Stimulated activated CD4-positive, alpha-beta T cell treated with anti-CD3 and anti-CD28 coated beads, Interleukin-15, amount 100 ng/mL, for 1 hour (primary cell): ENCODE measurements at places on chromosomes 5 and 9.

GRCh38 chr9:70405808-70406433 is 8.5 kb downstream of the KLF9 start:
- no peak for DNase-seq

DNA sequence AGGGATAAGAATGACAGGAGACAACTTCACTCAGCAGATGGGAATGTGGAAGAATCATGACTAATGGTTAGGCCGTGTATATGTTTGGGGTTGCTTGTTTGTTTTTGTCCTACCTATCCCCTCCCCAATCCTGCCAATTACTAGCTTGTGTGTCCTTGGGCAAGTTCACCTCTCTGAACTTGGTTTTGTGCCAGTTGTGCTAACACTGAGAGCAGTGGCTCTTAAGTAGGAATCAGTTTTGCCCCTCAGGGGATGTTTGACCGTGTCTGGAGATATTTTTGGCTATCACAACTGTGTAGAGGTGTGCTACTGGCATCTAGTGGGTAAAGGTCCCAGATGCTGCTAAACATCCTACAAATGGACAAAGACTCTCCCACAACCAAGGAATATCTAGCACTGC is 287.0 kb downstream of the DMRT2 start:
- DNase-seq = no peak

GRCh38 chr9:128008171-128008570 is 27.4 kb upstream of the EEIG1 start:
- DNase-seq = no peak

GRCh38 chr5:140253985-140254384 is 48.9 kb downstream of the PFDN1 start:
- no peak for DNase-seq

- DNase-seq = no peak
Measured at GRCh38 chr9:137531099-137531765, 19.0 kb downstream of the PNPLA7 start.

- DNase-seq = no peak
Measured at GRCh38 chr5:179336126-179336870, 9.0 kb downstream of the ADAMTS2 start.

GRCh38 chr5:178467568-178468195 is 122.5 kb downstream of the COL23A1 start:
- DNase-seq = no peak

DNA sequence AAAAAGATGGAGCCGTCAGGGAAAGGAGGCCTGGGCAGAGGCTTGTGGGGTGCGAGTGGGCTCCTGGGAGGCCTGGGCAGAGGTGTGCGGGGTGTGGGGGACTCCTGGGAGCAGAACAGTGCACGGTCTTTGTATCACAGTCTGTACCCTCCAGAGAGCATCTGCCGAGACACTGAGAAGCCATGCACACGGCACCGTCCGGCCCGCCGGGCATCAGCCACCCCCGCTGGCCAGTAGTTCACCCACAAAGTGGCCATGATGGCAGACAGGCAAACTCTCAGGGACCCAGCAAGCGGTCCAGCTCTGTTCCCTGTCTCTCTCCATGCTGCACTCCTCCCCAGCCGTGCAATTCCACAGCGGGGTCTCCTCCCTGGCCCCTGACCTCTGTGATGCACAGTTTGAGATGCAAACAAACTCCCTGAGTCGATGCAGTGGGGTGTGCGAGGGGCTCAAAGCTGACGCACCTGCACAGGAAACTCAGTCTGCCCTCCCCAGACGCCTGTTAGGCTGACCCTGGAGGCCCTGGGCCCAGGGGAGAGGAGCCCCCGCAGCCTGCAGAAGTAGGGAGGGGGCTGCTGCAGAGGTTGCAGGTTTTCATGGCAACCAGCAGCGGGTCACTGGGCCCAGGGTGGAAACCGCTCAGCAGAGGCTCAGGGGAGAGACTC is 9.1 kb upstream of the GPSM1 start:
- no peak for DNase-seq

- DNase-seq = no peak
Measured at GRCh38 chr5:73395256-73395655, 53.3 kb downstream of the FOXD1 start.

DNA sequence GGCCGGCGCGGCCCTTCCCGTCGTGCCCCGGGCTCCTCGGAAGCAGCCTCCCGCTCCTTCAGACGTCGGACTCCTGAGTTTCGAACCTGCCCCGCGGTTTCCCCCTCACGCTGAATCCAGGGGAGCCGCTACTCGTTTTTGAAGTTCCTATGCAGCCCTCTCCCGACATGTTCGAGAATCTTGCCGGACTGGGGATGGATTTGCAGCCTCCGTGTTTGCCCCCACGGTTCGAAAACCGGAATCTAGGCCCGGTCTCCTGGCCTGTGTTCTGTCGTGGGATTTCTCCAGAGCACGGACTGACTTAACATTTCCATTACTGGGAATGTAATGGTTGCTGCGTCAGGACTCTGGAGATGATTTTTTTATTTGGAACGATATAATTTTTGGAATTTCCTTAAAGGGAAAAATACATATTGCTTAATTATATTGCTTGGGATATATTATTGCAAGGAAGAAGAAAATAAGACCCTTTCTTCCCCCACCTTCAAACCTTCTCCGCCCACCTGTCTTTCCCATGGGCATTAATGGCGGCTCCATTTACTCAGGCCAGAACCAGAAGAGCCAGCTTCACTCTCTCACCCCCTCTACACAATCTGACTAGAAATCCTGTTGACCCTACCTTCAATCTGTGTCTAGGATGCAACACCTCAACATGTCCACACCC is 8.5 kb upstream of the MGAT1 start:
- DNase-seq = no peak

- no peak for DNase-seq
Measured at GRCh38 chr9:83623679-83624076, 735 bp downstream of the IDNK start.

DNA sequence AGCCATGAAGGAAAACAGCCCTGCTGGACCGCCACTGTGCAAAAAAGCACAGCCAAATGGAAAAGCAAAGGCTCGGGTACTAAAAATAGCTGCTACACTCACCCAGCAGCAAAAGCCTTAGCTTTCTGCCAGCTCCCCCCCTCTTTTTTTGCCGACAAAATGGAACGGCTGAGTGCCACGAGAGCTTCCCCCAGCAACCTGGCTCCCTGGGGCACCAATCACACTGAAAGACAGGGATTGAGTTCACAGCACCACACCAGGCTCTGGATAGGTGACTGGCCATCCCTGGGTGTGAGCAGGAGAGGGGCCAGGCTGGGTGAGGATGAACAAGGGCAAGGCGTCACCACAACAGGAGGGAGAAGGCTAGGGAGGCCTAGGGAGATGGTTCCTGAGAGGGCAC is 66.7 kb downstream of the SIL1 start:
- DNase-seq = no peak

DNA sequence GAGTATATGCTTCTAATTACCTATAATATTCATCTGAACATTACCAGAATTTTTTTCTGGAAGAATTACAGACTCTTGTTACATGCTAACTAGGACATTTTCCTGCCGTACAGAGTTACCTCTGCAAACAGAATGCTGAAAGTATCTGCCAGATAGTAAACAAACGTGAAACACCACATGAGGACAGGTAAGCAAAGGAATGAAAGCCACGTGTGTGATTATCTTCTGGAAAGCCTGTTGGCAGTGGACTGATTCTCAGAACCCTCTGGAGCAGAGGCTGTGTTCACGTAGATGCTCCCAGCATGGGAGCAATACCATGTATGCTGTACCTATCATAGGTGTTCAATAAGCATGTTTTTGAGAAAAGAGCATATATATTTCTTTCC is 472.6 kb downstream of the ENC1 start:
- DNase-seq = no peak

DNA sequence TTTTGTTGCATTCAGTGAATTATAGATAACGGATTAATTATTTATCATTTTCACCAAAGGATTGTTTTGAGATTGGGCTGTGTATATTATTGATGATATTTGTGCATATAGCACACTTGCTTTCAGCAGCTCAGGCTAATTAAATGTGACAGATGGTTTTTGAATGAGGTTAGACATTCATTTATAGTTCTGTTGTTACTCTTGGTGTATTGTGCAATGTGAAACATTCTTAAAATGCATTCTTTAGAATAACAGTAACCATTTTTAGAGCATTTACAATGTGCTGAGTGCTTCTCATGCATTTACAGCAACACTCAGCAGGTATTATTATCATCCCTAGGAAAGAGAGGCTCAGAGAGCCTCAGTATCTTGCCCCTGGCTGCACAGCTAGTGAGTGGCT is 23.8 kb downstream of the NANS start:
- DNase-seq = no peak

DNA sequence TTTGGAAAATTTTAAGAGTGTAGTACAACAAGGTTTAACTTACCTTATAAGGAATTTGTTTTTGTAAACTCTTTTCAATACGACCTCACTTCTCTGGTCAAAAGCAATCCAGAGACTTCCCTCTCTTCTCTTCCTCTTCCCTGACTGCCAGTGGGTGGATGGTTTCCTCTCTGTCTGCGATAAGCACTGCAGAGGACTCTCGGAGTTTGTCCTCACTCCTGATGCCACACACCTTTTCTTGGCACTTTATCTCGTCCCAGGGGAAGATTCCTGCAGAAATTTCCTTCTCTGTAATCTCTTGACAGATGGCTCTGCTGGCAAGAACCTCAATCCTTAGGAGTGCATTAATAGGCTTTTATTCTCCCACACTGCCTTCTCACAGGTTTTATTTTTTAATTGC is 641.6 kb downstream of the NR2F1-AS1 start:
- no peak for DNase-seq

- DNase-seq = no peak
Measured at GRCh38 chr5:134029156-134029555, 24.4 kb upstream of the VDAC1 start.

- no peak for DNase-seq
Measured at GRCh38 chr5:106843812-106844416, 826.8 kb downstream of the EFNA5 start.

DNA sequence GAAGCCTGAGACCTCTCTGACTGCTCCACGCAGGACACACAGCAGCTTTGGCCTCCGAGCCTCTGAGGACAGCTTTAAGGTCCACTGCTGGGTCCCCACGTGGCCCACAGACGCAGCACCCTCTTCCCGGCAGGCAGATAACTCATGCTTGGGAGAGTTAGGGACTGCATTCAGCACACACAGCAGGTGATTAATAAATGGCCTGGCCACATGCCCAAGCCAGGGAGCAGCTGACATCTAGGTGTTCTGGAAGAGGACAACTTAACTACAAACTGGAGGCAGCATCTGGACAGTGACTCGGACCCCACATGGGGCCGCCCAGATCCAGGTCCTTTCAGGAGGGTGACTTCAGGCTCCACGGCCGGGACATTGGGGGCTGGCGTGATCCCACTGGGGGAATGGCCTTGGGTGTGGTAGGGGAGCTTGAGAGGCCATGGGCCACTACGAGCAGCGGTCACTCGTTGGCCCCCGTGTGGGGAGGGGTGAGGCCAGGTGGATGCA is 11.3 kb downstream of the NINJ1 start:
- DNase-seq = no peak
